Pericardium fibroblast (primary cell): ENCODE measurements at places on chromosomes 2 and 18. TPM values are rescaled to one million over a fixed set of nuclear protein-coding genes. Genes with fewer than 3 reads are reported as not detected.

The ELAC1 gene
- total RNA-seq: 7.7 and 8.8 TPM in 2 replicates

The TUBA3E gene
- not detected in 2 replicates for total RNA-seq

The BOLA3 gene
- 58.0 and 69.8 TPM in 2 replicates for total RNA-seq

The HRH4 gene
- total RNA-seq: not detected in 2 replicates

The MC2R gene
- not detected in 2 replicates for total RNA-seq

The ANKRD30B gene
- not detected in 2 replicates for total RNA-seq

The RNU2-63P gene
- 106 TPM in 1 of 2 replicates, not detected in the other for total RNA-seq

The DNAH7 gene
- 0.09 and 0.35 TPM in 2 replicates for total RNA-seq

The ABCA12 gene
- total RNA-seq: under 0.01 TPM in 1 of 2 replicates, not detected in the other

The EHBP1 gene
- 53.2 and 72.3 TPM in 2 replicates for total RNA-seq

The PUM2 gene
- total RNA-seq: 11.2 and 20.0 TPM in 2 replicates

The PTRHD1 gene
- 74.7 and 97.1 TPM in 2 replicates for total RNA-seq

The NOTO gene
- total RNA-seq: not detected in 2 replicates
